Bronchial epithelial cell (primary cell): ENCODE measurements at places on chromosomes 7 and 10. TPM values are rescaled to one million over a fixed set of nuclear protein-coding genes. Genes with fewer than 3 reads are reported as not detected.

Gene ELMO1
- total RNA-seq = under 0.01 TPM in 1 of 2 replicates, not detected in the other

Gene RGS10
- total RNA-seq = 23.9 and 35.5 TPM in 2 replicates

Gene ZNF487
- total RNA-seq = 2.1 and 3.2 TPM in 2 replicates

Gene TMEM140
- total RNA-seq = 0.51 and 0.53 TPM in 2 replicates

Gene POLR2J3
- 18.8 and 25.5 TPM in 2 replicates for total RNA-seq

Gene HOXA9
- total RNA-seq = not detected in 2 replicates

Gene GSTO2
- 24.7 and 29.2 TPM in 2 replicates for total RNA-seq

Gene RADIL
- under 0.01 TPM in 1 of 2 replicates, not detected in the other for total RNA-seq

Gene HOXA5
- not detected in 2 replicates for total RNA-seq

Gene UTF1
- total RNA-seq = not detected in 2 replicates
